Right cardiac atrium (tissue), 5 donors: ENCODE measurements at places on chromosomes 12 and 14. TPM values are rescaled to one million over a fixed set of nuclear protein-coding genes. Genes with fewer than 3 reads are reported as not detected.

Gene G2E3
- 3.3 TPM for polyA plus RNA-seq

DNA sequence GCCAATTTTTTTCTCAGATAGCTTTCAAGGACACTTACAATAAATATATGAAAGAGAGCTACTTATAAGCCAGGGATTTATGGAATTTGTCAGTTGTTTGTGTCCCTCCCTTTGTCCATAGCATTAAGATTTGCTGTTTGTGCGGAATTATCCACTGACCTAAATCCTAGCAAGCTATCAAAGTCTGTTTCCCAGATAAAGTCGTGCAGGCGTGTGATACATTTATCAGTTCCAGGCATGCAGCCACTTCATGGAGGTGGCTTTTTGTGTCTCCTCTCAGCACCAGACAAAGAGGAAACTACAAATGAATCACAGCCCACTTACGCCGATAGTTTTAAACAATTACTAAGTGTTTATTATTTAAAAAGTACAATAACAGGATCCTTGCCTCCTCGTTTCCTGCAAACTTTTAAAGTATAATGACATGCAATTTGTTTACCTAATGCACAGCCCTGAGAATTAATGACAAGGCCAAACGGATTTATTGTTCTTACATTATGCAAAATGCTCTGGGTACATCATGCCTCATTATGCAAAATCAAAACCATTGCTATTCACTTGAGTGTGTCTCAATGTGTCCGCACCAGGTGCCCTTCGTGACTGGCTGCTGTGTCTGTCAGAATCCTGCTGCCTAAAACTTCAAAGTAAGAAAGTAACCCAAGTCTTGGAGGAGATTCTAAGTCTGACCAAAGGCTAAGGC, 423.2 kb downstream of the GLT1D1 start:
- DNase-seq = no peak

Gene VRTN
- not detected for polyA plus RNA-seq

DNA sequence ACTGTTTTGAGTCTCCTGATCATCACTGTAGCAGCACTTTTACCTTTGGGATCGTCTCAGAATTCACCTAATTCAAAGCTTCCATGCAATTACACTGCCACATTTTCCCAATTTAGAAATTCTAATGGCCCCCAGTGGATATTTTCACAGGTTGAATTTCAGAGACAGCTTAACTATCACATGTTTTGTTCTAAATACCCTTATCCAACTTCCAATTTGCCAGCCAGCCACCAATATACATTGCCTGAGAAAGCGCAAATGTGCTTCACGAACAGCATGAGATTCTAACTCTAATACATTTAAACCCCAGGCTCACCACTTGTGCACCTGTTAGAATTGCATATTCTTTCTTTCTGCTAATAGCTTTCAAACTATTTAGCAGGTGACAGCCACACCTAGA, 1160.9 kb upstream of the TMEM132C start:
- no peak for DNase-seq
